Fibroblast of gingiva (primary cell): ENCODE measurements at places on chromosomes 7 and 10.

DNA sequence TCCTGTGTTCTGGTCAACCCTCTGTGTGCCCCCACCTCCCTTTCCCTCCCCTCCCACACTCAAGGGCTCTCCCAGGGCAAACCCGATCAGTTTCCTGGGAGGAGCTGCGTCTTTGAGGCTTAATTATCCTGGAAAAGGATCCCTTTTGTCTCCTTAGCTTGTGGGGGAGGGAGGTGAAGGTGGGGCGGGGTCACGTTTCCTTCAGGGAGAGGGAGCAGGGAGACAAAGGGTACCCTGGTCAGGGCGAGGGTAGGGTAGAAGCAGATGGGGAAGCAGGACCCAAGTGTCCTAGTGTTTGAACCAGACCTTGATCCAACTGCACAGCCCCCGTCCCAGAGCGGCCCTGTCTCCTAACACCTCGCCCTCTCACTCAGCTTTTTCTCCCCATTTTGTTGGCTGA lies 90.1 kb downstream of the HIF1AN start:
- DNase-seq = no peak

GRCh38 chr10:110207805-110208613 lies 604 bp downstream of the MXI1 start:
- DNase-seq = peak; percentile 12

- peak; percentile 72 for DNase-seq
These were observed 24.2 kb upstream of the RASSF4 start for GRCh38 chr10:44935201-44935965.

DNA sequence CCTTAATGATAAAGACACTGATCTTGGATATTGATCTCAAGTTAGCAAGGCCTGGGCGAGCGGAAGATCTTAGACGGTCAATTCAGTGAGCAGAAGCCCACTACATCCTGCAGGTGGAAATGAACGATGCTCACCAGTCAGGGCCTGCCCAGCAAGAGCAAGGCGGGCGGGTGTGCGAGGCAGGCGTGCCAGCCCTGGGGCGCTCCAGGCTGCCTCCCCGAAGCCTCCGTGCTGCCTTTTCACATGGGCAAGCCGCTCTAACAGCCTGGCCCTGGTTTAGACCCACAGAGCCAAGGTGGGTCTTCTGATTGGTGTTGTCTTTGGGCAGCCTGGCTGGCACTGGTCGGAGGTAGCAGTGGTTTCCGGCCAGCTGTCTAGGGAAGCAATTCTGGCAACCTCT lies 475.1 kb upstream of the FOXK1 start:
- no peak for DNase-seq

- no peak for DNase-seq
These were observed 2.5 kb downstream of the SLK start for GRCh38 chr10:103969436-103969835.

DNA sequence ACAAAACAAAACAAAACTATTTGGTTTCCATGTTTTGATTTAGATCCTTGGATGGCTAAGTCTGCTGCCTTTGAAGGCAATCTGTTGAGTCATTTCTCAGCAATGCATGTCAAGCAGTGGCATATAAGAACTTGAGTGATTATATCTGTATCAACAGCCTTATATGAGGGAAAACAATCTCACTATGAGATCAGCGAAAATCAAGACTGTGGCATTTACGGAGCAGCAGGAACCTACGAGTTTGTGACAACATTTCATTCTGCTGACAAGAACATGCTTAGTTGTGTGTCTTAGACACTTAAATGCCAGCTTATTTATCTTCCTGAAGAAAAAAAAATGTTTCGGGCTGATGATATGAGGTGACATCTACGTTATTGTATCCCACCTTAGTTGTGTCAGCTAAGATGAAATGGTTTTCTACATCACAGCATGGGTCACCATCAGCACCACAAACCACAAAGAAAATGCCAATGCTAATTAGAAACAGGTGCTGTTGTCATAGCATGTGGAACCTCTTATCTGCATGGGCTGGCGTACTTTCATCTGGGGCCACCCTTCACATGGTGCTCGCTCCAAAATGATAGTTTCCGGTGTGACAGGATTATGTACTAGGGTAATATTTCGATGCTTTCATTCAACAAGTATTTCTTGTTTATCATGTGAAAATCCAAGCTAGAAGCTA lies 1085.5 kb downstream of the SORCS1 start:
- DNase-seq = no peak
